ENCODE measurements at places on chromosomes 11 and 22.

DNA sequence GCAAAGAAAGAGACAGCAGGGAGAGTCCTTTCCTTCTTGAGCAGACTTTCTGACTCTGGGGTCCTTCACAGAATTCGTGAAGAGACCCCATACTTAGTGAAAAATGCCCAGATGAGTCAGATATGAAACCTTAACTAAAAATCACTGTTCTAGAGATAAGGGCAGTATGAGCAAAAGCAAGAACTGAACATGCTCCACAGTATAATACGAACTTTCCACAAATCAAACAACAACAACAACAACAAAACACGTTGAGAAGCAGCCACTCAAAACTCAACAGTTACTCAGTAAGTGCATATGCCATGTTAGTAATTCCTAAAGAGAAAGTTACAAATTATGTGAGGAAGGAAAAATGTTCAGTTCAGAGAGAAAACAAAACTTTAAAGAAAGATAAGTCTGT lies 44.3 kb downstream of the PITPNB start:
- no peak for DNase-seq

DNA sequence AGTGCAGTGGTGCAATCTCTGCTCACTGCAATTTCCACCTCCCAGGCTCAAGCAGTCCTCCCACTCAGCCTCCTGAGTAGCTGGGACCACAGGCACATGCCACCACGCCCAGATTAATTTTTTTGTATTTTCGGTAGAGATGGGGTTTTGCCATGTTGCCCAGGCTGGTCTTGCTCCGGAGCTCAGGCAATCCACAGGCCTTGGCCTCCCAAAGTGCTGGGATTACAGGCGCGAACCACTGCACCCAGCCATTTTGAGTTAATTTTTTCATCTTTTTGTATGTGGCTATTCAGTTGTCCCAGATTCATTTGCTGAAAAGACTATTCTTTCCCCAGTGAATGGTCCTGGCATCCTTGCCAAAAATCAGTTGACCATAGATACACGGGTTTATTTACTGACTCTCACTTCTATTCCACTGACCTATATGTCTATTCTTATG lies 63.6 kb downstream of the MAPK1 start:
- no peak for DNase-seq

- no peak for DNase-seq
Measured at GRCh38 chr22:45959719-45960476, 17.1 kb downstream of the WNT7B start.

DNA sequence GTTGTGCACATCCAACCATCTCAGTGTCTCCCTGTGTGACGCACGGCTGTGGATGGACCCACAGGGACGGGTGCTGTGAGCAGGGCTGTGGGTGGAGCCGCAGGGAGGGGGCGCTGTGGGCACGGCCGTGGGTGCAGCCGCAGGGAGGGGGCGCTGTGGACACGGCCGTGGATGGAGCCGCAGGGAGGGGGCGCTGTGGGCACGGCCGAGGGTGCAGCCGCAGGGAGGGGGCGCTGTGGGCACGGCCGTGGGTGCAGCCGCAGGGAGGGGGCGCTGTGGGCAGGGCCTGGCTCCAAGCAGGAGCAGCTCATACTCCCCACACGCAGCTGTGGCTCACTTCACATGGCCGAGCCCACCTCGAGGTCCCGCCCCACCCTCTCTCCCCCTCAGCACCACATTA lies 6.0 kb upstream of the MAPK11 start:
- DNase-seq = peak; percentile 48

- no peak for DNase-seq
Measured at GRCh38 chr11:21897752-21898151, 295.1 kb upstream of the ANO5 start.

DNA sequence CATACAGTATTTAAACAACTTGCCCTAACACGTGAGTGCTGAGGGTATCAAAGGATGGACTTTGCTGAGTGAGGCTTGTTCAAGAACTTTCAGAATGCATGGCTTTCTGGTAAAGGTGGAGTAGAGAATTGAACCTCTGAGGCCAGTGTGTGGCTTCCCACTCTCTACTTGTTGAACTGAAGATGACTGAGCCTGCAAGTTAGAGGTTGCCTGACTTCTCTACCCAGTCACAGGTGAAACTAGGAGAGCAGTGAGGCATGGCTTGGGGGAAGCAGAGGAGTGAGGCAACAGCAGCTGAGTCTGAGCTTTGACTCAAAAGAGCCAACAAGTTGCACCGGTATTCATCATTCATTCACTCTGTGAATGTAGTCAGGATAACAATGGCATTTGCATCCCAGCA lies 256.4 kb upstream of the SESN3 start:
- DNase-seq = no peak

DNA sequence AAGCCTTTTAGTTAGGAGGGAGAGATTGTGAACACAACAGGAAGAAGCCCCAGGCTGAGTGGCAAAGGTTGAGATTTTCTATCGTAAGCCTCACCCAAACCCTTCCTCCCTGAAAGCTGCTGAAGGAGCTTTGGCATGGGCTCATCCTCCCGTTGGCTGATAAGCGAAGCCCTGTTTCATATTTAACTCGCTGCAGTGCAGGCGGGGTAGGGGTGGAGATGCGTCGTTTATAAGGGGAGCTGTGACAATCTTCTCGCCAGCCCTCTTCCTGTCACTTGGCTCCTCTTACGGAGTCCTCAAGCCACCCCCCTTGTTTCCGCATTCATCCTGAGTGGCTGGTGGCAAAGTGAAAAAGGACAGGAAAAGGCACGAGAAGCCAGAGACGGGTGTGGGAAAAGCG lies 137.0 kb downstream of the OR4C45 start:
- DNase-seq = no peak

DNA sequence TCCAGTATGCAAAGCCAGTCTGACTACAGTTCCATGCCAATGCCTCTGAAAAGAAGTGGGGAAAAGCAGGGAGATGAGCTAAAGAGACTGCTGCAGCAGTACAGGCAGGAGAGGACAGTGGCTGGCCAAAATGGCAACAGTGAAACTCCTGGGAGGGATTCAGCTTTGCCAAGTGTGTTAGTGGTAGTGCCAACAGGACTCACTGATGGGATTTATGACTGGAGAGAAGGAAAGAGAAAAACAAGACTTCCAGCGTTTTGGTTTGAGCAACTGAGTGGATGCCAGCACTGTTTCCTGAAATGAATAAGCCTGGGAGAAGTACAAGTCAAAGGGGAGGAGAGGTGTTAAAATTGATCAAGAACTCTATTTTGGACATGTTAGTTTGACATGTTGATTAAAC lies 80.9 kb downstream of the PLEKHA7 start:
- DNase-seq = no peak
